ENCODE measurements at places on chromosomes 7 and 10.

- peak; percentile 32 for DNase-seq
Observed at GRCh38 chr7:145106001-145106400, 270.1 kb upstream of the TPK1 start.

GRCh38 chr10:58951087-58951486, 225.4 kb upstream of the PHYHIPL start:
- no peak for DNase-seq

DNA sequence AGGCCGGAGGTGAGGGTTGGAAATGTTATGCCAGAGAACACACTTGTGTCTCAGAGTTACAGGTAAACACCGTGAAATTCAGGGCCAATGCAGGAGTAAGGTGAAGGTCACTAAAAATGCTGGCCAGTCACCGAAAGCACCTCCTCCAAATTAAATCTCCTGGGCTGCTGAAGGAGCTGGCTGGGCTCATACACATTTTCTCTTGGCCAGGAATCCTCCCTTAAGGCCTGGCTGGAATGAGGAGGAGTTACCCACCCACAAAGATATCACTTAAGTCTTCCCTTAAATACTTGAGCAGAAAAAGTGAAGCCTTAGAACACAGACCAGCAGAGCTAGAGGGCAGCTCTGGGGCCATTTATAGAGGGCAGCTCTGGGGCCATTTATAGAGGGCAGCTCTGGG, 46.3 kb downstream of the HTRA1 start:
- no peak for DNase-seq

DNA sequence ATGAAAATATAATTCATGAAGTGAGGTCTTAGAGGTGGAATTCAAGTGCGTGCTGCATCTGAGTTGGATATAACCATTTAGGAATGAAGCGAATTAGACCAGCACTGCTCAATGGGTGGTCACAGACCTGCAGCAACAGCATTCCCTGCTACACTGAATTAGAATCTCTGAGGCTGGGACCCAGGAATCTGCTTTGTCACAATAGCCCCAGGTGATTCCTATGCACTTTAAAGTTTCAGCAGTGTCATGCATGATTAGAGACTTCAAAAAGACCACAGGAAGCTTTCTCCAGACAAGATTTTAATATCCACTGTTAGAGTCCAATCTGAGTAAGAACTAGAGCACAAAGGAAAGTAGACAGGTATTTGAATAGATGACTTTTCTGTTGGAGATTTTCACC, 352.8 kb upstream of the VSTM2A start:
- DNase-seq, result no peak

DNA sequence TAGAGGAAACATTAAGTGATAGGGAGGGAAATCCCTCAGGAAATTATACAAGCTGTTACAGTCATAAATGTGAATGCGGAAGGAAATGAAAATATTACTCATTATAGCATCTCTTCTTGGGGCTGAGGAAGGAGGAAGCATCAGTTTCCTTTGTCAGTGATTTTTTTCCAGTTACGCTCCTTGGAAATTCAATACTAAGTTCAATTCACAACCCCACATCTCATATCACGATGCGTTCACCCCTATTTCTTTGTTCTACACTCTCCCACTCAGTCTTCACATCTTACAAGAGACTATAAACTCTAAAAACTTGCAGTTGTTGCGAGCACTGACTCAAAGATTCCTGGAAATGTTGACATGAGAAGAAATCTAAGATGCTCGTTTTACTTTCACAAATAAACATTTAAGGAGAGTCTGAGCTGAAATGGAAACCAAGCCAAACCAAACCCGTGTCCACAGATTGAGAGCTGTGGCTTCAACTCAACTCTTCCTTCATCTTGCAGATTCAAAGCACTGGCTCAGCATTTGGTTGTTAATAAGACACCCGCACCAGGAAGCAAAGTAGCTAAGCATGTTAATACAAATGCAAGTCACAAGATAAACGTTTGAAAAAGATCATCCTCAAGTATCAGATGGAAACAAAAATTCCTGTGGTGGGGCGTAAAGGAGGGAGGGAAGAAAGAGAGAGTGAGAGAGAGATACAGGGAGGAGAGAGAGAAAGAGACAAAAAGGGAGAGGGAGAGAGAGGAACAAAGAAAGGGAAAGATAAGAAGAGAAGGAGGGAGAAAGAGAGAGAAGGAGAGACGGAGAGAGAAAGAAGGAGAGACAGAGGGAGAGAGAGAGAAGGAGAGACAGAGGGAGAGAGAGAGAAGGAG, 150.0 kb upstream of the RSU1 start:
- no peak for DNase-seq

GRCh38 chr10:110471566-110472139, 26.1 kb upstream of the DUSP5 start:
- no peak for DNase-seq

DNA sequence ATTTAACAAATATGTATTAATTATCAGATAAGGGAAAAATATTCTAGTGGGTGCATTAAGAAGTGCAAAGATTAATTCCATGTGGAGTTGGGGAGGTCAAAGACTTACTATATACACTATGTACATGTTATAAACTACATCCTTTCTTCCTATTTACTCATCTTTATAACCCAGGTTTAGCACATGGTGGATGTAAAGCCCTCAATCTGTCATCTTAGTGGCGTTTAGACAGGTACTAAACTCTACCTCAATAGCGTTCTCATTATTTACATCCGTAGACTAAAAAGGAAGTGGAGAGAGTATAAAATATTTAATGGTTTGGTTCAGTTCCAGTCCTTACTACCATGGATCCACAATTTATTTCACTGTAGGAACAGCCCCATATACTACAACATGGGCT, 14.8 kb upstream of the CELF2 start:
- no peak for DNase-seq

GRCh38 chr10:28149746-28150145, 150.9 kb upstream of the ODAD2 start:
- DNase-seq, result no peak

- DNase-seq, result no peak
Observed at GRCh38 chr7:143490717-143491306, 13.1 kb downstream of the TAS2R41 start.

- DNase-seq, result no peak
Observed at GRCh38 chr10:88254091-88254490, 329.0 kb downstream of the RNLS start.

DNA sequence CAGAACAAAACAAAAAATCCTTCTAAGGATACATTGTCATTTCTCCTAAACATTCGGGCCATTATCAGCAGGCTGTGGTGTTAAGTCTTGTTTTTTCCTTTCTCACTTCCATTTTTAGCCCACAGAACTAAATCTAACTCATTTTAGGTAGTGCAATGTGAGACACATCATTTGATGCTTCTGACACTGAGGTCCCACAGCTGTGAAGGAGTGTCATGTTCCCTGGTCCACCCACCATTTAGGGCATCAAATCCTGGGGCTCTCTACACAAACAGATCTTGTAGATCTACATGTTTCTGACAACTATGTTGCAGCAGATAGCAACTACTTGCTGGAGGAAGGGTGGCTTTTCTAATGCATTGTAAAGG, 232.5 kb upstream of the IGFBP3 start:
- DNase-seq, result no peak

DNA sequence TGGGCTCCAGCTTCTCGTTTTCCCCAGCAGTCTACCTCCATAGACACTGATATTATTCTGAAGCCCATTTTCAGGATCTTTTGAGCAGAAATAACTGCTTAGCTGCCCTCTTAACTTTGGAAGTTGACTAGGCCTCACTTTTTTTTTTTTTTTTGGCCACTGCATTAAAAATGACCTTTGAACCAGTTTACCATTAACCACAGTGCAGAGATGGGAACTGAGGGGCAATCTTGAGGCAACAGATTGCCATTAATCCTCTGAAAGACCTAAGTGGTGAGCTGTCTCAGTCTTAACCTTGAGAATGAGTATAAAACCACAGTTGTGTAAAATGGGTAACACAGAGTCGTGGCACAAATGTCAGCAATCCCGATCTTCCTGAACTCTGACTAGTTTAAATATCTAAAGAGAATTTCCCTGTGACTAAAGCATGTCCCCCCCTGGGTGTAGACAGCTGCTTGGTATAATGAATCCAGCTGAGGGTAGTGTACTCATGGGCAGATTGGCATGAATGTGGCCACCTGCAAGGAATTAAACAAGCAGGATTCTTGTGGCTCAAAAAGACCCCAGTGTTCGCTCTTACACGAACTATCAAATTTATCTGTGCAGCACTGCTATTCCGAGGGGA, 46.1 kb upstream of the FMC1 start:
- DNase-seq, result no peak

DNA sequence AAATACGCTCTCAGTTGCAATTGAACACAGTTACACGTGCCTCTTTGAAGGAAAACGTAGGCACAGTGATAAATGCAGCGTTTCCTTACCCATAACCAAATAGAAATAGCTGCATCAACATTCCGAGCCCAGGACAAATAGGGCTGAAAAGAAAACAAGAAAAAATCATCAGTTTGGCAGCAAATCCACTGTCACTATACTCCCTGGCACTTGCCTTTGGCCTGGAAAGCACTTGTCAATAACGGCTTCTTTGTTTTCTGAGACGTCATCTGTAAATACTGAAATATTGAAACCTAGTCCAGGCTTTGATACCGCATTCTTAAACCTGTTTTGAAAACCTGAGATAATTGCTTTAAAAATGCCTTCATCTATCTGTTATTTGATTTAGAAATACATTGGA, 167.2 kb upstream of the AKR1E2 start:
- DNase-seq, result no peak

GRCh38 chr10:58778966-58779365, 266.3 kb downstream of the BICC1 start:
- no peak for DNase-seq

DNA sequence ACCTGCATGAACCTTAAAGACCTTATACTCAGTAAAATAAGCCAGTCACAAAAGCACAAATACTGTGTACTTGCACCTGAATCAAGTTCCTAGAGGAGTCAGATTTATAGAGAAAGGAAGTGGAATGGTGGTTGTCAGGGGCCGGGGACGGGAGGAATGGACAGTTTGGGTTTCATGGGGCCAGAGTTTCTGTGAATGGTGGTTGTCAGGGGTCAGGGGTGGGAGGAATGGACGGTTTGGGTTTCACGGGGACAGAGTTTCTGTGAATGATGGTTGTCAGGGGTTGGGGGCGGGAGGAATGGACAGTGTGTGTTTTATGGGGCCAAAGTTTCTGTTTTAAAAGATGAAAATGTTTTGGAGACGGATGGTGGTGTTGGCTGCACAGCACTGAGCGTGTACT, 260.0 kb upstream of the MKI67 start:
- DNase-seq, result no peak

GRCh38 chr7:120486164-120486563, 213.2 kb downstream of the KCND2 start:
- DNase-seq, result no peak

DNA sequence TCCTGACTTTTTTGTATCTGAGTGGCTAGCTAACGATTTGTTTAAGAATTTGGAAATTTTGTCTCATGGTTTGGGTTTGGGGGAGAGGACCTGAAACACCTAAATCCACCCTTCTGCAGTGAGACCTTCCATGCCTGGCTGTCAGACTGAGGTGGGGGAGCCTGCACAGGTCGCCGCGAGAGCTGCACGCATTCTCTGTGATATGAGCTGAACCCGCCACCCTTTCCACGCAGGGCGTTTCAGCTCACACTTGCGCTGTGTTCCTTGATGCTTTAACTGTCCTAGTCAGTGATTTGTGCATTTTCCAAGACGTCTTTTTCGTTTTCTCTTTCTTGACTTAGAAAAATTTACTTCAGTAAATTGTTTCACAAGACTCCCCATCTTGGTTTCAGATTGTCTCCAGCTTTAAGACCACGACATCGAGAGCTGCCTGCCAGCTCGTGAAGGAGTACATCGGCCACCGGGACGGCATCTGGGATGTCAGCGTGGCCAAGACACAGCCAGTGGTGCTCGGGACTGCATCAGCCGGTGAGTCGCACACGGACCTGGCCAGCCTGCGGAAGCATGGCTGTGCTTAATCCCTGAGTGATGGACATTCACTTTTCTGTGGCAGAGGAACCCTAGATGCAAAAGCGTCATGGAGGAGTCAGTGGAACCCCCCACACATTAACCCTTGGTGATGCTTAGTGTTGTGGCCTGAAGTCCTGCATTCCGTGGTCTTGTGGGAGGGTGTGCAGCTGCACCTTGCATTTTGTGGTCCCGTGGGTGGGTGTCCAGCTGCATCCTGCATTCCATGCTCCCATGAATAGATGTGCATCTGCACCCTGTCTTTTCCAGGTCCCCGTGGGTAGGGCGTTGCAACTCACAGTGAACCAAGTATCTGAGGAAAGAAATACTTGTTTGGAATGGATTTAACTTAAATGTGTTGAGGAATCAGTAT, 28.1 kb downstream of the WDR37 start:
- no peak for DNase-seq

GRCh38 chr10:90612276-90612675, 245.6 kb downstream of the HTR7 start:
- DNase-seq, result no peak

DNA sequence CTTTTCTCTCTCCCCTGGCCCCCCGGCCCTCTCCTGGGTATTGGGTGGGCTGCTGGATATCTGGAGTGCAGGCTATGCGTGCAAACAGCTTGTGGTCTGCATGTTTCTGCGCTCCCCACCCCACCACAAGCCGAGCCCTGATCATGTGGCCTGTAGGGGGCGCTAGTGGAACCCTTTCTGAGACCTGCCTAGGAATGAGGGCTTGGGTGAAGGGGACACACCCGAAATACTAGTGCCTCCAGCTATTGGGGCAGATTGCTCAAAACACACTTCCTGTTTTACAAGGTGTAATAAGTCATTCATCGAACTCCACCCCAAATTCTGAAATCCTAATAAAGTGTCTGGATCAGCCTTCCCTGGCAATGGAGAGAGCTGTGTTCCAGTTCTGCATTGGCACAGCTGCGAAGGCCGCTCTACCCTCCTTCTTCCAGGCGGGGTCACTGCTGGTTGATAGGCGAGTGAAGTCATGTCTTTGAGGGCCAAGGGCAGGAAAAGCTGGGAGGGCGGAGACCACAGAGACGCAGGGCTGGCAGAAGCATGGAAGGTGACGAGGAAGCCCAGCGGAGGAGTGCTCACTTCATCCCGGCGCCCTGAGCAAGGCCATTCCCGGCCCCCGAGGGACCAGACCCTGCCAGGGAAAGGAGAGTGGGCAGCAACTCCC, 19.8 kb upstream of the PRRT4 start:
- no peak for DNase-seq

- no peak for DNase-seq
Observed at GRCh38 chr10:95661818-95662217, 5.3 kb upstream of the ALDH18A1 start.

GRCh38 chr10:69769395-69769992, 32.2 kb upstream of the COL13A1 start:
- DNase-seq, result no peak

- no peak for DNase-seq
Observed at GRCh38 chr7:120394595-120394994, 121.6 kb downstream of the KCND2 start.

DNA sequence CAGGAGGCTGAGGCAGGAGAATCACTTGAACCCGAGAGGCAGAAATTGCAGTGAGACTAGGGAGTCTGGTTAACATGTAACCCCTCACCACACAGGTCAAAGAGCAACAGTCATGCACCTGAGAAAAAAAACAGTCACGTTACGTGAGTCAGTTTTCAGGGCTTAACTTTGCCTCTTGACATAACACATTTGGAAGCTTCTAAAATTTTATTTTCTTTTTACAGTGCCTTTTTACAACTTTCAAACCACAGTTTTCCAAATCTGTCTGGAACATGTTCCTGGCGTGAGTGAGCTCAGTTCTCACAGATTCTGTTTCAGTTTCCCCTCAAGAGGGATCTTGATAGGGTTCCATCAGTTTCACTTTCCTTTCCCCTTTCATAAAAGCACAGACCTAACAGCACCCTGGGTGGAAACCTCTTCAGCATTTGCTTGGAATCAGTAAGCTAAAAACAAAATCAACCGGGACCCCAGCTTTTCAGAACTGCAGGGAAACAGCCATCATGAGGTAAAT, 4.4 kb downstream of the IFIT3 start:
- no peak for DNase-seq

GRCh38 chr7:70500261-70500660, 631.7 kb upstream of the GALNT17 start:
- DNase-seq, result no peak
